ENCODE measurements at places on chromosomes 5 and 9. TPM values are rescaled to one million over a fixed set of nuclear protein-coding genes. Genes with fewer than 3 reads are reported as not detected.

DNA sequence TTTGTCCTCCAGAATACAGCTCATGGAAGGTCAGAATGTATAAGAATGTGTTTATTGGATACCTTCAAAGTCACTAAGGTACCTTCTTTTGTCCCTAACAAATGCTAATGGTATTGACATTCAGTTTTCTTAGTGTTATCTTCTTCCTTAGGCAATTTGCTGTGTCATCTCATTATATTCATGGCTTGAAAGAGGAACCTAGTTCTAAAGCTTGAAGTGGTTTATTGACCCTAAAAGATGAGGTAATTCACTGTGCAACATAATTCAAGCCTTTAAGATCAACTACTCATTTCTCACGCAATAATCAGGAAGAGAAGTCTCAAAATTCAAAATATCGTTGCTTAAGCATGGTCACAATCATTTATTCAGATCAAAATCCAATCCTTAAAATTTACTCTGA is 342.7 kb upstream of the RIOK2 start:
- no peaks in the 10 kb centered on the region for H3K27me3 ChIP-seq
- H3K27ac ChIP-seq, result no peak overlapping the region
- no peaks in the 10 kb centered on the region for H3K36me3 ChIP-seq
- H3K4me1 ChIP-seq, result no peaks in the 10 kb centered on the region

- peaks cover 19% of the 10 kb centered on the region for H3K4me1 ChIP-seq
- H3K4me3 ChIP-seq, result peak overlapping the region; percentile 92
- no peak overlapping the region for H3K27ac ChIP-seq
Measured at GRCh38 chr5:58582019-58582802, 664 bp upstream of the RAB3C start.

DNA sequence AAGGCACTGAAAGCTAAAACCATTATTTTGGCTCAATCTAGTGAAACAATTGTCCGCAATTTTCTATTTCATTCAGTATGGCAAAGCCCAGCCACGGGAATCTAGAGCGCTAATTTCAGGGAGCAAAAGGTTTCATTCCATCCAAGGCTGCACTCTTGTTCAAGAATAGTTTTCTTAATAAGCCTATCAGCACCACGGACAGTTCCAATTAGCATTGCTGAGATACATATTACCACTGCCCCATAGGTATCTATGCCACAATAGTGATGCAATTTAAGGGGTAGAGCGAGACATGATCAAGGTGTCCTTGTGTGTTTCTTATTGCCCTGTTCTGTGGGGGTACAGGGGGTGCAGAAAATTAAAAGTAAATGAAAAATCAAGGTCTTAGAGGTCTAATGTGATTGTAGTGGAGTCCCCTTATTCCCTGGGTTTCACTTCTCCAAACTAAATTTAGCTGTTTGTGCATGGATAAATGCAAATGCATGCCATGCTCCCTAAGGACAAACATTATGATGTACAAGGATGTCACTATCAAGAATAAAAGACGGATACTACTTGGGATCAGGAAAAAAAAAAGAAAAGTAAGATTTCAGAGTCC is 45.5 kb downstream of the SPOCK1 start:
- DNase-seq, result no peak
- H3K4me3 ChIP-seq, result no peak overlapping the region
- H3K36me3 ChIP-seq, result no peaks in the 10 kb centered on the region
- no peak overlapping the region for H3K27ac ChIP-seq

DNA sequence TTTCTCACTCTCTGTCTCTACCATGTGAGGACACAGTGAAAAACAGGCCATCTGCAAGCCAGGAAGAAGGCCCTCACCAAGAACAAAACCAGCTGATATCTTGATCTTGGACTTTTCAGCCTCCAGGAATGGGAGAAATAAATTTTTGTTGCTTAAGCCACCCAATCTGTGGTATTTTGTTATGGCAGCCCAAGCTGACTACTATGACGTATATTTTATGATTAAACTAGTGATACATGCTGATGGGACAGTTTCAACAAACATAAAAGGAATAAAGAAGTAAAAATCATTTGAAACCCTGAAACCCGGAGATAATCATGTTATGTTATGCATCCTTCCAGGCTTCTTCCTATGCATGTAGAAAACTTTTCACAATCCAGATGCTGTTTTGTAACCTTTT is 71.5 kb upstream of the ERBIN start:
- H3K4me3 ChIP-seq, result no peak overlapping the region
- no peak overlapping the region for H3K27ac ChIP-seq
- H3K27me3 ChIP-seq, result no peaks in the 10 kb centered on the region
- H3K4me1 ChIP-seq, result peaks cover 4% of the 10 kb centered on the region

- DNase-seq, result no peak
- no peaks in the 10 kb centered on the region for H3K36me3 ChIP-seq
- H3K4me1 ChIP-seq, result no peaks in the 10 kb centered on the region
Measured at GRCh38 chr5:33072296-33072695, 361.2 kb downstream of the NPR3 start.

DNA sequence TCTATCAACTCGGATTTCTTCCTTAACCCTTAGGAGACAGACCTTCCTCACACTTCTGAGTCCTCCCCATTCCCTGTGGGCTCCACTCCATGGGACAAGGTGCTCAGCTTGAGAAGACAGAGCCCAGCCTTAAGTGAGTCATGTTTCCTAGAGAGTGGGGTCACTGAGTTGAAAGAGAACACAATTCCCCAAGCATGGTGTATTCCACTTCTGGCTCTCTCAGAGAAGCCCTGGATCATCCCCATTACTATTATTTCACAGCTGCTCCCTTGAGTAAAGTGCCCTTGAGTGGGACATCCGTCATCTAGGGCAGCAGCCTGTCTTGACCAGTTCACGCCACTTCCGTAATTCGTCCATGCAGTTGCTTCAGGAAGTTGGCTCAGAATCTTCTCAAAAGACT is 604.8 kb downstream of the BNC2 start:
- no peak overlapping the region for H3K4me3 ChIP-seq
- H3K27ac ChIP-seq, result no peak overlapping the region
- H3K4me1 ChIP-seq, result no peaks in the 10 kb centered on the region
- H3K36me3 ChIP-seq, result no peaks in the 10 kb centered on the region
- H3K27me3 ChIP-seq, result no peaks in the 10 kb centered on the region
- DNase-seq, result no peak

- H3K4me1 ChIP-seq, result no peaks in the 10 kb centered on the region
- H3K4me3 ChIP-seq, result no peak overlapping the region
Measured at GRCh38 chr5:170195961-170196360, 36.8 kb upstream of the C5orf58 start.

DNA sequence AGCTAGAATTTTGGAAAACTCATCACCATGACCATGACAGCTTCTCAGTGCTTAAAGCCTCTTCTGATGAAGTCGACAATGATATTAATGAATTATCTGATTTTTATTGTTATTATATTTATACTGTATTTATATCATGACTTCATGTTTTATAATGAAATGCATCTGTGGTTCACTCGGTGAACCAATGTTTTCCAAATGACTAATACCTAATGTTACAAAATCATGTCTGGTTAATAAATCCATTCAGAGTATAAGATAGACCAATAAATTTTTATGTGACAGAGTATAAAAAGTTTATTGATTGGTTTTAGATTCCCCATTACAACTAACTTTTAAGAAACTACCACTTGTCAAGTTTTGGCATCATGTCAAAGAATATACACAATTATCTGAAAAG is 416.5 kb downstream of the MLLT3 start:
- no peaks in the 10 kb centered on the region for H3K4me1 ChIP-seq
- H3K4me3 ChIP-seq, result no peak overlapping the region

SLC27A6 gene
- total RNA-seq, result not detected

FOXE1 gene
- total RNA-seq, result not detected

C5orf52 gene
- total RNA-seq, result not detected

PCDHGA4 gene
- total RNA-seq, result 1.1 TPM

PLCXD3 gene
- not detected for total RNA-seq

All from B cell (primary cell).